ENCODE measurements at places on chromosomes 5 and 9. TPM values are rescaled to one million over a fixed set of nuclear protein-coding genes. Genes with fewer than 3 reads are reported as not detected.

- DNase-seq: no peak
These were observed 263.0 kb upstream of the FBXL7 start for GRCh38 chr5:15236911-15237508.

- DNase-seq: peak; percentile 85
These were observed 66.7 kb downstream of the PSD2 start for GRCh38 chr5:139862313-139862712.

GRCh38 chr5:139910036-139910435 is 114.4 kb downstream of the PSD2 start:
- no peak for DNase-seq

DNA sequence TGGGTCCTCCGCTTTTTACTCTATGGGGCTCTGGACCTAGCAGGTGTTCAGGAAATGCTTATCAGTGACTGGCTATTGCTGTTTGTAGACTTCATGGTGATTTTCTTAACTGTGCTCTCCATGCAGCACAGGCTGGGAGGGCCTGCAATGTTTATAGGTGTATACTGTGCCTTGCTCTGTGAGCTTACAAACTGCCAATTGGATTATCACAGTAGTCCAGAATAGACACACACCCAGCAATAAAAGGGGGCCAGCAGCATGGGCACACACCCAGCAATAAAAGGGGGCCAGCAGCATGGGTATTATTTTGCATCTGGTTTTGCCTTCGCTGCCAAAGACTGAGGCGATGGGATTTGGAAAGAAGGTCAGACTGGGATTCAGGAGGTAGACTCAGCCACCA is 100.0 kb downstream of the CRB2 start:
- no peak for DNase-seq

DNA sequence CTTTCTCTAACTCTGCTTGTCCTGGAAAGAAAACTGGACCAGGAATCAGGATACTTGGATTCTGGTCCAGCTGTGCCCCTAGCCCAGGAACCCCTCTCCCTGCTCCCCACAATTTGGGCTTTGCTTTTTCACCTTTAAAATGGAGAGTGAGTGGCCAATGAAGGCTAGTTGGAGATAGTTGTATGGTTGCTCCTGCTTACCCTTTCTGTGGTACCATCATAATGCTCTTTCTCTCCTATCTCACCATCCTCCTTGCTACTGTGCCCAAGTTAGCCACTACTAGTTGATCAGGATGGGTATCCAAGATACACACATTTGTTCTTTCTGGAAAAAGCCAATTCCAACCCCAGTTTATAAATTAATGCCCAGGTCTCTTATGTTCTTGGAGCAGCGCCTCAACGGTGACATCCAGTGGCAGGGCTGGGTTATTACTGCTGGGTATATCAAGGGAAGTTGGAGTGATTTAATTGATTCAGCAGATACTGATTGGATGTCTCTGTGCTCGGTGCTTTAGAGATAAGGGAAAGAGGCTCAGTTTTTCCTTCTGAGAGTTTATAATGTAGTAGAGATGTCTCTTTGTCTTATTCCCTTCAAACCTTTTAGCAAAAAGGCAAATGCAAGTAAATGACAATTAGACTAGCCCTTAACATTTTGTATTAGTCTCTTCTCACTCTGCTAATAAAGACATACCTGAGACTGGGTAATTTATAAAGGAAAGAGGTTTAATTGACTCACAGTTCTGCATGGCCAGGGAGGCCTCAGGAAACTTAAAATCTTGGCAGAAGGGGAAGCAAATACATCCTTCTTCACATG is 38.5 kb downstream of the FAXDC2 start:
- peak; percentile 73 for DNase-seq

DNA sequence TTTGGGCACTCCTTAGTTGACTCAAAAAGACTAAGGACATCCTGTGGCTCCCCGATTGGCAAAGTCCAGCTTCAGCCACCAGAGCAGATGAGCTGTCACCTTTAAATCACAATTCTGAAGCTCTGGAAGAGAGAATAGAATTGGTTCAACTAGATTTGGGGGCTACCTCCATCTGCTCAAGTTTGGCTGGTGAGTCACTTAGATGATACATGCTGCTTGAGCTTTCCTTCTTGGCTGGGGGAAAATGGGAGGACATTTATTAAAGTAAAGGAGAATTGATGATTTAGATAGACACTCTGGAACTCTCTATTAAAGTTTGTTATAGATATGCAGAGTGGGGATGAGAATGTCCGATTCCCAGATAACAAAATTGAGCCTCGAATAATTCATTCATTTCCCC is 30.0 kb upstream of the GRIA1 start:
- peak; percentile 60 for DNase-seq

GRCh38 chr5:126755593-126755992 is 21.3 kb upstream of the LMNB1 start:
- DNase-seq: no peak

ANGPTL2 gene
- 9.0 TPM for total RNA-seq

GRCh38 chr5:123696921-123697341 is 185.0 kb downstream of the CSNK1G3 start:
- peak; percentile 80 for DNase-seq

GRCh38 chr9:86924206-86924605 is 23.1 kb downstream of the GAS1 start:
- no peak for DNase-seq

DNA sequence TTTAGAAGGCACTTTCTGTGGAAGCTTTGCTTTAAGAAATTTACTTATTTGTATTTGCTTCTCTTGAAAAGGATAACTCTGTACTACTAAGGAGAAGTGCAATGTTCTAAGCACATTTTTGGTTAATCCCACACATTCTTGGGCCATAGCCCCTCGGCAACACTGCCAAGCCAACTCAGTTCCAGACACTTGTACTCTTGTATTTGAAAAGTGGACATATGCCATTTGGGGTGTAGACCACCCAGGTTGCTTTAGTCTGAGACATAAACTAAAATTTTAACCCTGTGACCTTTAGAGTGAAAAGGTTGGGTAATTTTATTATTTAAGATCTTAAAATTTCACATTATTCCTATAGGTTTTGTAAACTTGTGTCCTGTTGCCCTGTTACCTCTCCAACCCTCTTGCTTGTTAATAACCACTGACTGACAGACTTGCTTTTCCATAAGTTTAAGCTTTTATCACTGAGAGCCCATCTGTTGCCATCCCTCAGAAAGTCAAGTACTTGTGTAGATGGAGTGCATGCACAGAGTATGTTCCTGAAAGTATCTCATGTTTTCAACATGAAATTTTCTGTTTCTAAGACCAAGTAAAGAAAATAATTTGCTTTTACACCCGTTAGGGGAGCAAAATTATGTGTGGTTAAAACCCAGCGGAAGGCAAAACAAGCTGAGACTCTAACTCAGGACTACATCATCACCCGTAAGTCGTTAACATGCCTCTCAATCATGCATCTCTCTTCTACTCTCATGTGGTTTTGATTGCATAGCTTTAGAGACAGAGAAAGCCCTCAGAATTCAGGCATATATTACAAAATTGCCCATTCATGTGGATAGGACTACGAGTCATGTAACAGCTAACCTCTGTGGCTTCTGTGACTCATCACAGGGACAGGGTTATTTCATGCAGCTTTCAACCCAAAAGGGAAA is 117.3 kb downstream of the GDNF start:
- DNase-seq: peak; percentile 97

- peak; percentile 65 for DNase-seq
These were observed 36.2 kb upstream of the OTULIN start for GRCh38 chr5:14628346-14628745.

EPB41L4A gene
- total RNA-seq: 0.11 TPM

TAS2R1 gene
- not detected for total RNA-seq

- DNase-seq: no peak
These were observed 132.4 kb downstream of the ADAMTS2 start for GRCh38 chr5:179212870-179213269.

- DNase-seq: no peak
These were observed 5.2 kb downstream of the CEL start for GRCh38 chr9:133067006-133067405.

DNA sequence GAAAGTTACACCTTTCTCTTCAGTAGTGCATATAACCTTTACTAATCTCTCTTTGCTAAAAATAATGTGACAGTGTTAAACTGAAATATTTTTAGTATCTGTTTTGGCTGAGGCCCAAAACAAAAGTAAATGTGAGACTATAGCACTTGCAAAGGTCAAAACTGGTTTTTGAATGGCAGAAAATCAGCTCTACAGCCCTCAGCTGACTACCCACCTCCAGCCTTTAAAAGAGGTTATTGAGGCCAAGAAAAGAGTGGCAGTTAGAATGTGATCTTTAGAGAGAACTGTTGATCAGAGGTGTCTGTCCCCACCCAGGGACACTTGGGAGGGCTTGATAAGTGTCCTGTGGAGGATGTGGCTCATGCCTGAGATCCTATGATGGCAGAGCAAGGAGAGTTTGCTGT is 30.9 kb downstream of the PRKACG start:
- no peak for DNase-seq

- DNase-seq: no peak
These were observed 27.5 kb downstream of the PAEP start for GRCh38 chr9:135588886-135589595.

- no peak for DNase-seq
These were observed 17.0 kb upstream of the ADAM19 start for GRCh38 chr5:157592594-157592993.

GRCh38 chr5:8683496-8683895 is 814.5 kb downstream of the MTRR start:
- no peak for DNase-seq

SHOC1 gene
- not detected for total RNA-seq

SARDH gene
- total RNA-seq: 2.4 TPM

DNA sequence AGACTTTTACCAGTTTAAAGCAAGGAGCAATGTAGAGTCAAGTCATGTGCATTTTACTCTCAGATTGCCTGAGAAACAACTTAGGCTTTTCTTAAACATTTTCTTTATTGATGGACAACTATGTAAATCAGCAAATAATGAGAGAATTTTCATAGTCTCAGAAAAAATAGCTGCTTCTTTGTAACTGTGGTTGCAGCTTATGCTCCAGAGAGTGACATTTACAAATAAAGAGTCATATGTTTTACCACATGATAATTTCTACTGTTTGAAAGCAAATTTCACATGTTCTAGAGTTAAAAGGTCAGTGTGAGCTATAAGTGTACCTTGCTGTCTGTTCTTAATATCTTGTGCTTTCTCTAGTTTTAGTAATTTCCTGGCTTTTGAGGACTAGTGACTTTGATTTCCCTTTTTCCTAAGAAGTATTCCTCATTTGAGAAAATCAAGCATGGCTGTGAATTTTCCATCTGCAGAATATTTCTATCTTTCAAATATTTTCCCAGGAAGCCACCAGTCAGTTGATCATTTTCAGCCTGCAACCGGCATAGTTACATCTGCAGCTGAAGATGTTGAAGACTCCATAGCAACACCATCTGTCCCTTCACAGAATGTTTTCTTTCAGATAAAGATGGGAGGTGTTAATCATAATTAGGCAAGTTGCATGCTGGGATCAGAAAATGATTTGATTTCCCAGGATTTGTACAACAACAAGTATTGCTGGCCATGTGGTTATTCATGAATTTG is 229.9 kb downstream of the SGCD start:
- DNase-seq: no peak

GRCh38 chr5:72378639-72379289 is 58.6 kb downstream of the PTCD2 start:
- peak; percentile 93 for DNase-seq

DNA sequence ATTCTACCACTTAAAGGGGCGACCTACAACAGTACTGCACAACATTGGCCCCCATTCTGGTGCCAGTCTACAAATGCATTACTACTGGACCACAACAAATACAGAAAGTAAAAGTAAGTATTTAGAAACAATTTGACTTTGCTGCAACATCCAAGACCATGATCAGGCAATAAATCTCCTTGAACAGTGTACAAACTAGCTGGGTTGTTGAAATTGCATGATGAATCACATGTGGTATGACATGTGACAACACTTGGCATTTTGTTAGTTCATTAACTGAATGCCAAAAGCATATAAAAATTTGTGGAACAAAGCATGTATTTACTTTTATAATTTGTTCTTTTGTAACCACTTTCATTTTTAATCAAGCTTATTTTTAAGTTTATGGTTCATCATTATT is 270.5 kb downstream of the NFIB start:
- DNase-seq: no peak

- peak; percentile 64 for DNase-seq
These were observed 84.5 kb upstream of the RAI14 start for GRCh38 chr5:34571677-34572041.

- DNase-seq: no peak
These were observed 91.4 kb upstream of the PHYKPL start for GRCh38 chr5:178323961-178324360.

GRCh38 chr5:91312698-91313097 is 70.4 kb downstream of the ARRDC3 start:
- DNase-seq: no peak

HAVCR2 gene
- not detected for total RNA-seq

- DNase-seq: no peak
These were observed 103.4 kb downstream of the MED10 start for GRCh38 chr5:6274846-6275543.

GRCh38 chr9:15529566-15530324 is 19.0 kb upstream of the PSIP1 start:
- DNase-seq: no peak

- no peak for DNase-seq
These were observed 362.9 kb upstream of the TLE4 start for GRCh38 chr9:79208791-79209396.

DNA sequence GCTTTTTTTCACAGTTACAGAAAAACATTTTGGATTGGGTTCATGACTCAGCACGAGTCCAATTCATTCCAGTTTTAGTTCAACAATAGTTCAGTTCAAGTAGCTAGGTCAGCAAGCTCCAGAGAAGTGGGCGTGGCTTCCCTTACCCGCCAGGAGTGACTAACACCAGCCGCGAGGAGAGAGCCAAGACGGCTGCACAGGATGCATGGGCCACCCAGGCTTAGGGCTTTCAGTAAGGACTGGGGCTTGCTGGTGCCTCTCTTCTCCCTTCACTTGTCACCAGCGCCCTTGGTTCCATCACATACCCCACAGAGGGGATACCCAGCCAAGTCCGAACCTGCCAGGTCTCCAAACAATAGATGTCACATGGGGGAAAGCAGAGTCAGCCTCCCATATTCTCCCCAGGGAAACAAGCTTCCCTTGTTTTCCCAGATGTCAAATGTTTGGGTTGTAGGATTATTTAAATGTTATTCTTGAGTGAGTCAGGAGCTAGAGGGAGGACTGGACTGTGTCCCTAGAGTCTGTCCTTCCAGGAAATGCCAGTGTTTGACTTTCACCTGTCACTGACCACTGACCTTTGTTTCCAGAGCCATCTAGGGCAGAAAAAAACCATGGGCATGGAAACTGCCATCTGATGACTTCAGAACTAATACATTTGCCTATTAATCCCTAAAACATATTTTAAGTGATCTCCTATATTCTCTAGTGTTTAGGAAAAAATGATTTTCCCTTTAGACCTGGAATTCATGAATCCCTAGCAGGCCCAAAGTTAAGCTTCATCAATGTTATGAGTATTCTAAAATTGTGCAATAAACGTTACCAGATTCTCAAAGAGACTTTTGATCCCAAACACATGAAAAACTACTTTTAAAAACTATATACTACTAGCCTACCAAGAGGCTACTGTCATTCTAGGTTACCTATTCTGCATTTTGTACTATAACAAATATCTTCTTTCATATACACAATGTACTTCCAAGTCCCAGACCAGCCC is 51.9 kb downstream of the NIPAL4 start:
- peak; percentile 99 for DNase-seq

- peak; percentile 43 for DNase-seq
These were observed 54.0 kb downstream of the CCDC171 start for GRCh38 chr9:15606643-15607472.

- DNase-seq: no peak
These were observed 230.7 kb upstream of the IRX1 start for GRCh38 chr5:3364941-3365340.

PCDHGB3 gene
- total RNA-seq: 2.8 TPM

Data from GM23248 (cell line).